ENCODE measurements at places on chromosomes 11 and 22.

GRCh38 chr11:73999581-74000306, 9.1 kb downstream of the UCP3 start:
- DNase-seq, result no peak

DNA sequence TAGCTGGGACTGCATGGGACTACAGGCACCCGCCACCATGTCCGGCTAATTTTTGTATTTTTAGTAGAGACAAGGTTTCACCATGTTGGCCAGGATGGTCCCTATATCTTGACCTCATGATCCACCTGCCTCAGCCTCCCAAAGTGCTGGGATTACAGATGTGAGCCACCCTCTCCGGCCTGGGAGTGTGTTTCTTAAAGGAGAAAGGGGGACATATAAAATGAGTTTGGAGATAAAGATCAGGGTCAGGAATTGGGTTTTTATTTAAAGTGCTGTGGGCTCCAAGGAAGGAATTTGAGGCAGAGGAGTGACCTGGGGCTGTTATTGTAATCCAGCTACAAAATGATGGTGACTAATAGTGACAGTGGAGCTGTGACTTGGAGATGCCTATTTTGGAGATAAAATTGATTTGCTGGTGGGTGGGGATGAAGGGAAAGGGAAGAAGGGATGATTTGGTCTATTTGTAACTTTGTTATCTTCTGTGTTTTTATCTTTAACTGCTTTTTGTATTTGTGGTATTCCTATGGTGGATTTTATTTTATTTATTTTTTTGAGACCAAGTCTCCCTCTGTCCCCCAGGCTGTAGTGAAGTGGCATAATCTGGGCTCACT, 5.0 kb downstream of the CRKL start:
- no peak for DNase-seq

GRCh38 chr22:41377846-41378245, 3.9 kb upstream of the TEF start:
- DNase-seq, result no peak

GRCh38 chr22:45036154-45036553, 26.3 kb upstream of the PHF21B start:
- DNase-seq, result no peak

DNA sequence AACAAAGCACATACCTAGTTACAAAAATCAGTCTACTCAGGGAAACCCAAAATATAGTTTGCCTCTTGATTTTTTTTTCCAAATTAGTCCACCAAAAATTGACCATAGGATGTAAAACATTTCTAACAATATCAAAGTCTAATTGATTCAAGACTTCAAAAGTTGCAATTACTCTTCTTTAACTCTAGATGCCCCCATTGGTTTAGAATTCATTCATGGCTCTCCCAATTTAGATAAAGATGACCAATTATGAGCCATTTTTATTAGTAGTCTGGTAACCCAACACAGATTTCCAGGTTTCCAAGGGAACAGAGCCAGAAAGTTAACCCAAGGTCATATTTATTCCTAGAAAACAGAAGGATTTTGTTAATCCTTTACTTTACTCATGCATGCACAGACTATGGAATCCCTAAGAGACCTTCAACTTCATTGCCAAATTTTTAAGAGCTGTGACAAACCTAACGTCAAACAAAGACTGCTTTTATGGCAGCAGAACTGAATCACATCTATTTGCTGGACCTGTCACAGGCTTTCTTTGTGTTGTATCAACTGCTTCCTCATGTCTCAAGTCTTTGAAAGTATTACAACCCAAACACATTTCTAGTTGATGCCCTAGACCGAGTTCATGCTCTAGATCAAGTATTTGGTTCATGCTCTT, 55.3 kb downstream of the C22orf42 start:
- no peak for DNase-seq

All from HepG2 (cell line).